ENCODE measurements at places on chromosomes 13 and 19.

GRCh38 chr19:35913589-35913988, 5.5 kb upstream of the TYROBP start:
- DNase-seq = no peak

DNA sequence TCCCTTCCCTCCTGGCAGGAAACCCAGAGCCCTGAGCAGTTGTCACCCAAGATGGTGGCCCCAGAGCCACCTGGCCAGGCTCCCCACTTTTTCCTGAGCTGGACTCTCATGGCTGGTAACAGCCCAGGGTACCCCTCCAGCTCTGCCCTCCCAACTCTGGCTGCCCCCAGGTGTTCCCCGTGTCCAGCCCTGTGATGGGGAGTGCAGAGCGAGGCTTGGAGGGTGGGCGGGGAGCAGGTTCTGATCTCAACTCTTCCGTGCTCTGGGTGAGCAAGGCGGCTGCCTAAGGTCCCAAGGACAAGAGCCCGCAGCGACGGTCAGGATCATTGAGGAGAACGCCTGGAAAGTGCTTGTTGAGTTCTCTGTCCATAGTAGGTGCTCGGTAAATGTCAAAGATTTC, 54.7 kb upstream of the GAS6 start:
- DNase-seq = no peak

- DNase-seq = no peak
These were observed 12.8 kb upstream of the C19orf12 start for GRCh38 chr19:29727906-29728305.

- no peak for DNase-seq
These were observed 150.0 kb downstream of the KLF12 start for GRCh38 chr13:73984201-73984600.

GRCh38 chr19:18861235-18861634, 29.5 kb downstream of the UPF1 start:
- DNase-seq = peak; percentile 31

DNA sequence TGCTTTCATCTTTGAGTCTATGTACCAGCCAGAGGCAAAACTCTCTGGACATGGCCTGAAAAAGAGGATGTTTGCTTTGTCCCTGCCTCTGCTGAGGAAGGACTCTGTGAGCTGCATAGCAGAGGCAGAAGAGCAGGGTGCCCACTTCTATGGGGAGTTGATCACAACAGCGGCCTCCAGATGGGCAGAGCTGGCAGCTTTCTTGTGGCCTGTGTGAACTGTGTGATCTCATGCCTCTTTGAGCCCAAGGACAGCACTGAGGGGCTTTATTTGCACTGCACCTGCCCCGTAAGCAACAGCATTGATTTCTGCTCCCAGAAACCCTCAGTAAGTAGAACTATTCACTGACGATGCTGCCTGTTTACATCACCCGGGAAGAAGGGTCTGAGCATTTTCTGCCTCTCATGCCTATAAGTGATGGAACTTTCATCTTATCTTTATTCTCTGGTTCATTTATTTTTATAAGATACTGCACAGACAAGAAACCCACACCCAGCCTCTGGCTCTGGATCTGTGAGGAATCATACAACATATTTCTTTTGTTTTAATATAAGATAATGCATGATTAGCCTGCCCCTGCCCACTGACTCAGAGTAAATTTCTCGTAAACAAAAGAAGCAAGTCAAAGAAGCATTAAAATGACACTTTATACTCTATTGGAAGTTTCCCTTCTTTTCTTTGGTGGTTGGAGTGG, 244.2 kb upstream of the SOX21 start:
- DNase-seq = no peak

GRCh38 chr19:3499738-3500428, 591 bp downstream of the DOHH start:
- no peak for DNase-seq

GRCh38 chr19:54206030-54206830, 5.6 kb downstream of the RPS9 start:
- no peak for DNase-seq

DNA sequence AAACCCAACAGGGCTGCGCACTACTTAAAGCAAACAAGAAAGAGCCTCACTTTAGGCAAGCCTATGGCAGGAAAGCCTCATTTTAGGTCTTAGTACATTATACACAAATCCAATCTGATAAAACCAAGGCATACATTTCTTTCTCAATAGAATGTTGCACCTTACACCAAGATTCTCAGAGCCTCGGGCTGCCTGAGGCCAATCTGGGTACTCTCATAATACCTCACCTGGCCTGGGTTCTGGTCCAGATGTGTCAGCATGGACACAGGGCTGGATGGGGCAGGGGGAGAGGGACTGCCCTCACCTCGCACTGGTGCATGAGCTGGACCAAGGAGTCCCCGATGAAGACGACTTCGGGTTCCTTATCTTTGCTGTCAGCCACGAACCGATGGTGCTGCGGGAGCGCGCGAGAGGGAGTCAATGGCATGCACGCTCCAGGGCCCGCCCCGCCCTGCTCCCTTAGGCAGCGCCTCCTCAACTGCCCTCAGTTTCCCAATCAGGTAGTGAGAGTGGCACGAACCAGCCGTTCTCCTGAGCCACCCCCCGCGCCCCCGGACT, at the start of gene PRR19:
PRR19 (plus strand) TSS at position 487 of the 558 bp plus-strand sequence. CDS start 7,453 bp downstream, outside the sequence.
- no peak for DNase-seq

- no peak for DNase-seq
These were observed 806 bp downstream of the ZNF414 start for GRCh38 chr19:8513036-8513686.

- DNase-seq = no peak
These were observed 148.7 kb downstream of the COL4A1 start for GRCh38 chr13:110158226-110158625.

- DNase-seq = no peak
These were observed 769.0 kb upstream of the SLITRK1 start for GRCh38 chr13:84651288-84651687.

DNA sequence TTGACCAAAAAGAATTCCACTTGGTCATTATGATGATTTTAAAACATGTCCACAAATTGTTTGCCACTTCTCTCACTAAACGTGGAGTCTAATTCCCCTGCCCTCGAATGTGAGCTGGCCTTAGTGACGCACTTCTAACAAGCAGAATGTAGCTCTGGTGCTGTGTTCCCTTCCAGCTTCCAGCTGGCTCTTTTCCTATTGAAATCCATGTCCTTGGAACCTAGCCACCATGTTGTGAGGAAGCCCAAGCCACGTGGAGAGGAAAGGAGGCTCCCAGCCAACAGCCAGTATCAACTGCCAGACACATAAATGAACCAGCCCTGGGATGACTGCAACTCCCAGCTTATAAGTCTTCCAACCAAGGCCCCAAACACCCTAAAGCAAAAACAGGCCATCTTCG, 23.6 kb upstream of the CEBPA start:
- no peak for DNase-seq

GRCh38 chr13:31943591-31943990, 88.0 kb upstream of the FRY start:
- DNase-seq = no peak

GRCh38 chr19:38062959-38063761, 156.2 kb downstream of the SIPA1L3 start:
- DNase-seq = no peak

DNA sequence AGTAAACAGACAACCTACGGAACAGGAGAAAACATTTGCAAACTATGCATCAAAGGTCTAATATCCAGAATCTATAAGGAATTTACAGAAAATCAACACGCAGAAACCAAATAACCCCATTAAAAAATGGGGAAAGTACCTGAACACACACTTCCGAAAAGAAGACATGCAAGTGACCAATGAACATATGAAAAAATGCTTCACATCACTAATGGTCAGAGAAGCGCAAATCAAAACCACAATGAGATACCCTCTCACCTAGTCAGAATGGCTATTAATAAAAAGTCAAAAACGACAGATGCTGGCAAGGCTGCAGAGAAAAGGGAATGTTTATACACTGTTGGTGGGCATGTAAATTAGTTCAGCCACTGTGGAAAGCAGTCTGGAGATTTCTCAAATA, 29.5 kb downstream of the SLC25A15 start:
- DNase-seq = no peak

- peak; percentile 71 for DNase-seq
These were observed 2.2 kb downstream of the PDE4C start for GRCh38 chr19:18223860-18224524.

DNA sequence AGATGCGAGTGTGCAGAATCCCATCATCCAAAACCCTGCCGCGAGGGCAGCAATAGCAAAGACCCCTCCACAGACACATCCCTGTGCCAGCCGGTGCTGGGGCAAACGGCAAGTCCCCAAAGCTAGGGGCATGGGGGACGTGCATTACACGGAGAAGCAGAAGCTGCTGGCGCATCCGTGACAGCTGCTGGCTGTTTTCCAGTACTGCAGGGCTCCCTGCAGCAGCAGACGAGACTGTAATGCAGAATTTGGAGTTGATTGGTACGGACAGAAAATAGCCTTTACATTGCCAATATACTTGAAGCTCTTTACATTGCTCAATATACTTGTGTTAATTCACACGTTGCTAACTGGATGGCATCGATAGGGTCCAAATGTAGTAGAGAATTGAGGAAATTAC, 77.2 kb upstream of the TMTC4 start:
- no peak for DNase-seq

DNA sequence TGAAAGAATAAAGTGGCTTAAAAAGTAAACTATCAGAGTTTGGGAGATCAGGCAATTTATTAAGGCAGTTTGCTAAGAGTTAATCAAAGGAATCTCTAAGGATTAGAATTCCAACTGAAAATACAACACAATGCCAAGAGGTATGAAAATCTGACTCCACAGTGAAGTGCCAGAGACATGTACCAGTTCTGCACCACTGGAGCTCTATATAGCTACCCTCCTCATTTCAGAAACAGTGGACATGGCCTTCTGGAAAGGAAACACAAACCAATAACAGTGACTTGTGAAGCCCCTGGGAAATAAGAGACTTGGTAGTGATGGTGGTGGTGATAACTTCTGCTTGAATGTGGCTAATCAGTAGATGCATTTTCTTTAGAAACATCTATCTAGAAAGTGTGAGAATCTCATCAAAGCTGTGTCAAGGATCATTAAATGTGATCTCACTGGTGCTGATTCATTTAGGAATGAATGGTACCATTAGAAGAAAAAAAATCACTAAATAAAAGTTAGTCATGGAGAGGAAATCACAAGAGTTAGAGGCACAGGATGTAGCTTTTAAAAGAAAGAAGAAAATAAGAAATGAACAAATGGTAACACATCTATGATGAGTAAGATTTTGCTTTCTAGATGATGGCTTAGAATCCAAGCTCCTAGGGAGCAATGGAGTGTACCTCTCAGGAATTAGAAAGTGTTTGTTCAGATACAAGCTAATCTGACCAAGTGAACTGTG, 20.1 kb upstream of the N4BP2L1 start:
- DNase-seq = no peak

GRCh38 chr13:98984983-98985382, 7.1 kb upstream of the DOCK9 start:
- no peak for DNase-seq

DNA sequence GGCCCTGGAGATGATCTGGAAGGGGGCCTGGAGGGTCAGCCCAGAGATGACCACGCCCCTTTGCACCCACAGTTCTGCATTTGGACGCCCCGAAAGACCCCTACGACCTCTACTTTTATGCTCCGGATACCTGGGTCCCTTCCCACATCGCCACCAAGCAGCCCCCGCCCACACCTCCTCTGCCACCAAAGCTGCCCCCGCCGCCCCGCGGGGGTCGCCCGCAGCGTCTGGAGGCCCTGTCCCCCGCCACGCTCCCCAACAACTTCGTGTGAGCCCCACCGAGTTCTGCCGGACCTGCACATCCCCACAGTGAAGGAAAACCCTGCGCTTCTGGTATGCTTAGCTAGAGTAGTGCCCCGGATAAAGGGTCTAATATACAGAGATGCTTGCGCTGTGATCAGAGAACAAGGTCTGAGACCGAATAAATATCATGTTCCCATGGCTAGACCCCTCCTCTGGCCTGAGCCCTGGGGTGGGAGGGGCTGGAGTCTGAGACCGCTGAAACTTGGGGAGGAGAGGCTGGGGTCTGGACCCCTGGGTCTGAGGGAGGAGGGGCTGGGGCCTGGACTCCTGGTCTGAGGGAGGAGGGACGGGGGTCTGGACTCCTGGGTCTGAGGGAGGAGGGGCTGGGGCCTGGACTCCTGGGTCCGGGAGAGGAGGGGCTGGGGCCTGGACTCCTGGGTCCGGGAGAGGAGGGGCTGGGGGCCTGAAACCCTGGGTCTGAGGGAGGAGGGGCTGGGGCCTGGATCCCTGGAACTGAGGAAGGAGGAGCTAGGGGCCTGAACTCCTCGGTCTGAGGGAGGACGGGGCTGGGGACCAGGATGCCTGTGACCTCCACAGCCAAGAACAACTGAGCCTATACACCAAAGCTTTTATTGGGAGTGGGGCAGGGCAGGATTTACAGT, 3.6 kb downstream of the GFY start:
- DNase-seq = no peak

DNA sequence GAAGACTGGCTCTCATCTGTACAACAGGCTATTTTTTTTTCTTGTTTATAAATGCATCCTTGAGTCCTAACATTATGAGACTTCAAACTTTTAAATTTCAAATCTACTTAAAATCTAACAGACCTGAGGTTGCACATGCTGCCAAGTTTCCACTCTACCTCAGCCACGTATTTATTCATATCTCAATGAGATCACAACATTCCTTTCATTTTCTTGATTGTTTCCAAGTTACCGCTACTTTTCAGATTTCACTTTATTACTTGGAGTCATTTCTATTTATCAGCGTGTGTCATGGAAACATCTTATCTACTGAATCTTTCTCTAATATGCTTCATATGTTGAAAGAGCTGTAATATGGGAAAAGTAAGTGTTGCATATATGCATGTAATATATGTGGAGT, 1257.5 kb upstream of the ATXN8OS start:
- DNase-seq = no peak
